ENCODE measurements at places on chromosomes 2 and 18.

DNA sequence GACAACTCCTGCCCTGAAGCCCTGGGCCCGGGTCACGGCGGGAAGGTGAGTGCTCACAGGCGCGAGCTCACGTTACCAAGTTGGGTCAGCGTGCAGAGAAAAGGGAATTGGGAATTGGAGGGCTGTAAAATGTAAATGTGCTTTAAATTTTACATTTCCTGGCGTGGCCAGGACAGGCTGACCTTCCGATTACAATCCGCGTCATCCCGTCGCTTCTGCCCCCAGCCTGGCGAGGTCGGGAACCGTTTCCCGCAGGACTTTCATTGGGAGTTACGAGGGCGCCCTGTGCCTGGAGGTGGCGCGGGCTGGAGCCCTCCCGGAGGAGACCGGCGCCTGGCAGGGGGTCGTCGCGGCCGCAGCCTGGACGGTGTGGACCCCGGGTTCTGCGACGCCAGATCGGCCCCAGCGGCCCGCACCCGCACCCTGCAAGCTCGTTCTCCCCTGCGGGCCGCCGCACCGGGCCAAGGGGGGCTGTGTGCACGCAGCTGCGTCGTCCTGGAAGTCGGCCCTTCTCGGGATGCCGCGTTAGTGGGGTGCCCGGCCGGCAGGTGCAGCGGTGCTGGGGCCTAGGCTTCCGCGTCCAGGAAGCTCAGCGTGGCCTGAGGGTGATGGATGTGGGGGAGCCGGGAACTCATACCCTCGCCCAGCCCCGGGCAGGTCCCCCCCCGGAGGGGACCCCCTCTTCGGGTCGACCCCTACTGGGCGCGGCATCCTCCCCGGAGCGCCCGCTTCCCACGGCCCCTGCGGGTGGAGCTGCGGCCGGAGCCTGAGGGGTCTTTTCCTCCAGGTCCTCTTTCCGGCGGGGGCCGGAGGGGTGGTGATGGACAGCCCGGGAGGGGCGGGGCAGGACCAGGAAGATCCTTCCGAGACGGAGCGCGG, 63.9 kb downstream of the LRRFIP1 start:
- DNase-seq: no peak

GRCh38 chr18:7584646-7585275, 17.6 kb downstream of the PTPRM start:
- DNase-seq: no peak

DNA sequence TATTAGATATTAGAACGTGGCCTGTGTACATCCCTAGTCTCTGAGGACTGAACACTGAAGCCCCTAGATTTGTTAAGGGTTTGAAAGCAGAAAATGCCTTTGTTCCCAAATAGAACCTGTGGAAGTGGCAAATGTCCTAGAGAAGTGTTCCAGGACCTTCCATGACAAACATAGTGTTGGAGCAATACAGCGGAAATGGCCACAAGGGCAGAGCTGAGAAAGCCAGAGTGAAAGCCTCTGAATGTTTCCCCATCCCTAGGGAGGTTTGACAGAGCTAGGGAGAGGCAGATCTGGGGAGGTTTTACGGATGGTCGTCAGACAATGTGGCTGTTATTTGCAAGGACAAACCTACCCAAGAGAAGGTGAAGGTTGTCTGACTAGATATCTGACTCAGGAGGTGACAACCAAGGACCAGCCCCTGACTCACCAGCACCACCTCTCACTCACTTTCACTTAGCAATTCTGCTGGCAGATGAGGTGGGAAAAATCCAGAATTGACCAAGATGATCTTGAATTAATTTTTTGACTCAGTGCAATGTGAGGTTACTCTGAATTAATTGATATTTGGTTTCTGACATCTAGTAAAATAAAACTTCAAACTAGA, 24.1 kb downstream of the RBM43 start:
- DNase-seq: no peak

GRCh38 chr2:161570424-161571050, 53.7 kb upstream of the SLC4A10 start:
- DNase-seq: no peak

GRCh38 chr2:210000464-210001324, 1.7 kb upstream of the RPE start:
- DNase-seq: no peak

DNA sequence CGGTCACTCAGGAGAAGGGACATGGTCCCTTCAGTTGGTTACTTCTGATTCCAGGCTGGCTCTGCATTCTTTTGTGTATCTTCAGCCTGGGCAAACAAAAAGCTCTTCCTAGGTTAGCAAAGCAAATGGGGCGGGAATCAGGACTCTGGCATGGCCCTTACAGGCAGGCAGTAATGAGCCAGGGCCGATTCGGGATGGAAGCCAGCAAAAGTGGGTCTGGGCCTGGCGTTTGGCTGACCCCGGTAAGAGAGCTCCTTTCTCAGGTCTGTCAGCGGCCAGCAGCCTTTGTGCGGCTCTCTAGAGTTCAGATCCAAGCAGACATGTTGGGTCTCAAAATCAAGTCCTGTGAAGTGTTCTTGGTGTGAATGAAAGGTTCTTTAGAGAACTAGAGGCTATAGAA, 81.5 kb upstream of the EML6 start:
- no peak for DNase-seq

DNA sequence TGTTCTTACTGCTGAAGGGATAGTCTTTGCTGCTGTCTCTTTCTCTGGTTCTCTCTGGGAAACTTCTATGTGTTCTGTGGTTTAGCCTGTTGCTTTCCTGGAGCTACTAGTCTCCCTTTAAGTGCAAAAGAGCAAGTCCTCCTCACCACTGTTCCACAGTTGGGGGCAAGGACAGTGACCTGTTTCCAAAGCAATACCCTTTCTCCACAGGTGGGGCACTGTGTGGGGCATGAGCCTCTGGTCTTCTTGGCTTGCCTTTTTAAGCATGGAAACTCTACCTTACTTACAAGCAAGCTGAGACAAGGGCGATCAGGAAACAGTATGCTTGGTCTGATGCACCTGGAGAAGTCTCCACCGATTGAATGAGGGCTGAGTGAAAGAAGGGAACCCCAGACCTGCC, 156.7 kb downstream of the CPS1 start:
- DNase-seq: no peak

- DNase-seq: no peak
Measured at GRCh38 chr2:173130496-173131465, 55.1 kb downstream of the MAP3K20 start.

- DNase-seq: no peak
Measured at GRCh38 chr2:1632002-1632348, 112.3 kb downstream of the PXDN start.

GRCh38 chr2:128780434-128781080, 461.9 kb upstream of the HS6ST1 start:
- DNase-seq: no peak

DNA sequence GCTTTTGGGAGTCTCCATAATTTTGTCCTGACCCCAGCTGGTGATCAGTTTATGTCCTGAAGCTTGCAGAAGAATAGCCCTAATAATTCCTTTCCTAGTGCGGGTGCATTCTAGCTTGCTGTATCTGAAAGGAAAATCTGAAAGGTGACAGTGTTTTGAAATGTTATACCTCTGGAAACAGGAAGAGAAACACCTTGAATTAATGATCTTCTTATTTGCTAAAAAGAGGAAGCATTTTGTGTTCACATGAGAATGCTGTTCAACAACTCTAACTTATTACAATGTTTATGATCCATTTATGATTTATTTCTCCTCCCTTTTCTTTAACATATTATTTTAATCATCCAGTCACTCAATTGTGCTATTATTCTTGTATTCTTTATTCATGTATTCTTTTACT, 66.9 kb upstream of the CAVIN2 start:
- DNase-seq: no peak

GRCh38 chr2:174603280-174603679, 5.7 kb upstream of the WIPF1 start:
- DNase-seq: no peak

Data from ureter (tissue), 1 donor.